ENCODE measurements at places on chromosomes 6 and 20. TPM values are rescaled to one million over a fixed set of nuclear protein-coding genes. Genes with fewer than 3 reads are reported as not detected.

GRCh38 chr6:81075974-81076373 is 676.5 kb downstream of the TENT5A start:
- DNase-seq = no peak

GRCh38 chr6:23329086-23329485 is 759.7 kb downstream of the HDGFL1 start:
- no peak for DNase-seq

Gene FABP7
- total RNA-seq = not detected

DNA sequence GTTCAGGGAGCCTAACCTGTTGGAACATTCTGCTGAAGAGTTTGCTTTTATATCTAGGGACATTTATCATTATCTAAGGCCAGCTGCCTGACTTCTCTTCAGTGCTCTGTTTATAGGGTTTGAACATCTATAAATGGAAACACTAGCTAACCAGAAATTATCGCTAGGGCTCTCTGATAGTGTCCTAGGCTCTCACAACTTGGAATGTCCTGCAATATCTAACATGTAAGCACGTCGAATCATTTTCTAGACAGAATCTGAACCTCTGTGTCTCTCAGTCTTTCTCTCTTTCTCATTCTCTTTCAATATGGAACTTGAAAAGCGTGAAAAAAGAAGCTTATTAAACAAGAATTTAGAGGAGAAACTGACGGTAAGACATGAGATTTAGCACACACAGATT is 92.5 kb upstream of the MLIP start:
- no peak for DNase-seq

GRCh38 chr6:157172830-157173536 is 150.3 kb downstream of the TMEM242 start:
- no peak for DNase-seq

Gene RRP36
- 23.3 TPM for total RNA-seq

DNA sequence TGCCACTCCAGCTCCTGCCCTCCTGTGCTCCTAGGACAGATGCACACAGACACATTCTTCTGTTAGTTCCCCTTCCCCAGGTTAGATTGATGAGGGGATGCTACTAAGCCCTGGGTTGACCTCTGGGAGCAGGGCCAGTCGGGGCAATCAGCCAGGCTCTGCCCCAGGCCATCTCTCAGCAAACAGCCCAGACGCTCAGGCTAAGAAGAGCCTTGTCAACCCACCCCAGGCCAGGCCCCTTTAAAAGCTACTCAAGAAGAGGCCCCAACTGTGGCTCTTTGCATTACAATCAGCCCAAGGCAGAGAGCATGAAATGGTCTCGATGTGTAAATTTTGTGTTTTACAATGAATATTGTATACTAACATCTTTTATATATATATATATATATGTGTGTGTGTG is 107.4 kb downstream of the TFAP2A start:
- no peak for DNase-seq

Gene DLK2
- 5.1 TPM for total RNA-seq

DNA sequence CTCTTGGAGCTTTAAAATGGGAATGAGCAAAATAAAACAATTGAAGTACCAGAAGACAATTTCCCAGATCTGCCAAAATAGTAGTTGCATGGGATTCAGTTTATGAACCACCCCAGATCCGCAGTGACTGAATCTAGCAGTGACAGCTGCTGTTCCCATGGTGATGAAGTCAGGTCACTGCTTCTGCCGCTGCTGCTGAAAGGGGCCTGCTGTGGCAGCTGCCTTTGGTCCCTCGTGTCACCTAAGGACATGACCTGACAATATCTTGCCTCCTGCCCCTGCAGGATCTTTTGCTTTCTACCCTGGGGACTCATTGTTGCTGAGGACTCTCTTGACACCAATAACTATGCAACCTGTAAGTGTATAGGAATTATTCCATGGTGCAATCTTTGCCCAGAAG is 34.3 kb upstream of the OGFRL1 start:
- peak; percentile 40 for DNase-seq

Gene OPRM1
- total RNA-seq = not detected

Gene VARS1
- total RNA-seq = 28.8 TPM

DNA sequence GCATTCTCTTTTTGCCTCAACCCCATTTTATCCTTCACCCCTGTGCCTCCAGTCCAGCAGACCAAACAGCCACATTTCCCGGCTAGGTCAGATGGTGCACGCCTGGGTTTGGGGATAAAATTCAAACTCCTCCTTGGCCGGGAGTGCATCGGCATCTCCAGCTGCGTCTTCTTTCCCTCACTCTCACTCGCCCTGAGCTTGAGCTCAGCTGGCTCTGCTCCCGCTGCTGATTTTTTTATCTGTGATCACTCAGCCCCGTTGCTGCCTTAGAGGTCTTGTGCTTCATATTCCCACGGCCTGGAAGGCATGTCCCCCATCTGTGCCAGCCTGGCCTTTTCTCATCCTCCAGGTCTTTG is 6.8 kb upstream of the EZR start:
- DNase-seq = peak; percentile 45

- no peak for DNase-seq
Measured at GRCh38 chr6:116029535-116029934, 31.2 kb downstream of the FRK start.

- DNase-seq = no peak
Measured at GRCh38 chr20:64091770-64092169, 7.6 kb upstream of the LKAAEAR1 start.

Gene DDO
- 27.7 TPM for total RNA-seq

Gene SLC32A1
- not detected for total RNA-seq

DNA sequence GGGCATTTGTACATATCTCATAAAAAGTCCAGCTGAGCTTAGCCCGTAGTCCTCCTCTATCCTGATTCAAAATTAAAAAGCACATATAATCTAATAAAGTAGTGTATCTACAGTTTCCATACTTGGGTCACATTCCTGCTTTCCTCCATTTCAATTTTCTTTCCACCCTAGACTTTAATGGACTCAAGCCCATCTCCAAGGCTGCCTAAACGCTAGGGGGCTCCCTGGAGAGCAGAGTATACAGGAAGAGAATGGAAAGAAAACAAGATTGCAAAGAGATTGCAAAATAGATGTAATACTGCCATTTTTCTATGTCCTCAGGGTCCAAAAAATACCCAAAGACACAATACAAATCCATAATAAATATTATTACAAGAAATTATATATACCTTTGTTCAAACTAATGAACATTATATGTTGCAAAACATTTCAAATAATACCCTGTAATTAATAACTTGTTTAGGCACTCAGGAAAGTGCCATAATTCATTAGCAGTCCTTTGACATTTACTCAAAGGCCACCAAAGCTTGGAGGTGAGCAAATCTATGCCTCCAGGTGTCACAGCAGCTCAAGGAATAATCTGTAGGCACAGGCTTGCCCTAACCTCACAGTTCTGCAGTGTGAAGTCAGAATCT is 2.4 kb upstream of the MCM3 start:
- DNase-seq = peak; percentile 56

DNA sequence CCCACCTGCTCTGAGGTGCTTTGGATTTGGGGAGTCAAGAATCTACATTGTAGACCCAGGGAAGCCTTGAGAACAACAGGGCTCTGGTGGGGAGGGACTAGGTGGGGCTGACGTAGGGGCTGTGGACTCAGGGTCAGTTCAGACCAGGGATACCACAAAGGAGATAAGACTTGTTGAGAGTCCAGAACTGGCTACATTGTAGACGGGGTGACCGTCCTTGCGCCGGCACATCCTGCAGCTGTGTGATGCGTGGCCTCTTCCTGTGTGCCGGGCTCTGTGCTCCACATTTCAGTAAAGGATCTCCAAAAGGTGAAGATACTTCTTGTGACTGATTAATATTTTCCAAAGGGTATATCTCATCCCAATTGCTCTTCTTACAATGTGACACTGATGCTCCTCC is 9.8 kb upstream of the TLDC2 start:
- DNase-seq = no peak

- DNase-seq = no peak
Measured at GRCh38 chr6:33426590-33427511, 7.0 kb downstream of the SYNGAP1 start.

Gene SNAP25
- not detected for total RNA-seq

DNA sequence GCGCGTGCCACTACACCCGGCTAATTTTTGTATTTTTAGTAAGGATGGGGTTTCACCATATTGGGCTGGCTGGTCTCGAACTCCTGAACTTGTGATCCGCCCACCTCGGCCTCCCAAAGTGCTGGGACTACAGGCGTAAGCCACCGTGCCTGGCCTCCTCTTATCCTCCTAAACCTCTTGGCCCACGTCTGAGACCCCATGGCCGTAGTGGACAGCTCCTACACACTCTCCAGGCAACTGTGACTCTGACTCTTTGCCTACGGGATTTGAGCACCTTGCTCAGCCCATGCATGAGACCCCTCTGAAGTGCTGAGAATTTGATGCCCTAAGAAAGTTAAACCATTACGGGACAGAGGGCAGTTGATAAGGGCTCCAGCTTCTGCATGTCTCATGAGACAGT is 25.0 kb downstream of the PERP start:
- DNase-seq = no peak

GRCh38 chr20:62068997-62069396 is 3.3 kb upstream of the TAF4 start:
- DNase-seq = no peak

GRCh38 chr6:125001684-125002405 is 39.6 kb downstream of the RNF217 start:
- DNase-seq = no peak

Gene RAET1L
- not detected for total RNA-seq

GRCh38 chr20:58513580-58514285 is 1.5 kb downstream of the APCDD1L start:
- no peak for DNase-seq

DNA sequence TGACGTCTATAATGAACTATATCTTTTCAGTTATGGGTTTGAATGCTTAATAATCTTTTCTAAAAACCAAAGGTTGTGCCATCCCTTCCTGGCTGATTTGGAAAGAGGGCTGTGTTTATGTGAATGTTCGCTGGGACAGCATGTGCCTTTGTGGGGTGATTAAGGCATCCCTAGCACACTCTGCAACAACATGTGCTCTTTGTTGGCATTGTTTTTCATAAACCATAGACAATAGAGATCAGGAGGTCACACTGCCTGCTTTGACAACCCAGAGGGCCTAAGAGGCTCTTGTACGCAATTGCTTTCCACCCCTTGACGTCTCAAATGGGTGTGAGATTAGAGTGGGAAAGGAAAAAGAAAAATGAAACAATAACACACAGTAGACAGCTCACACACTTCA is 116.0 kb downstream of the LRRC1 start:
- no peak for DNase-seq

GRCh38 chr20:14632906-14633305 is 295.5 kb upstream of the FLRT3 start:
- no peak for DNase-seq

Gene HEBP2
- total RNA-seq = 101 TPM

Gene ERVFRD-1
- not detected for total RNA-seq

GRCh38 chr20:46627234-46627633 is 24.0 kb downstream of the SLC13A3 start:
- DNase-seq = no peak

Gene TTLL9
- not detected for total RNA-seq

- no peak for DNase-seq
Measured at GRCh38 chr6:117169064-117169665, 96.2 kb upstream of the VGLL2 start.

- no peak for DNase-seq
Measured at GRCh38 chr20:32539026-32539816, 45.9 kb downstream of the NOL4L start.

- DNase-seq = no peak
Measured at GRCh38 chr20:44581515-44581914, 864 bp upstream of the PKIG start.

Gene KCNB1
- total RNA-seq = 1.5 TPM

GRCh38 chr6:145091586-145092142 is 643.7 kb downstream of the EPM2A start:
- no peak for DNase-seq

- no peak for DNase-seq
Measured at GRCh38 chr6:36149476-36149875, 19.2 kb downstream of the MAPK13 start.

DNA sequence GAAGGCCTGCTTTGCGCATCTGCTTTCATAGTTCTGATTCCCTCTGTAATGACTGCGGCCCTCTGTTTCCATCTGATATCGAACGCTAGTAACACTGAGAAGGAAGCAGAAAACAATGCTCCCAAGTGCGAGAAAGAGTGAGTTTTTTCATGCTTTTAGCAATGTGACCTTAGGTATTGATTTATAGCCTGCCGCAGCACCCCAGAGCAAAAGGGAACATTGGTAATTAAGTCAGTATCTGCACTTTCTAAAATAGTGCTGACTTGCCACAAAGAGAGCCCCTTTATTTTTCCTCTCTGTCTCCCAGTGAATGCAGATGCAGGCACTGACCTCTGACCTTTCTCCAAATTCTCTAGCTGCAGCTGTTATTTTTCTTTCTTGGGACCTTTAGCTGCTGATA is 129.8 kb downstream of the HDGFL1 start:
- no peak for DNase-seq

DNA sequence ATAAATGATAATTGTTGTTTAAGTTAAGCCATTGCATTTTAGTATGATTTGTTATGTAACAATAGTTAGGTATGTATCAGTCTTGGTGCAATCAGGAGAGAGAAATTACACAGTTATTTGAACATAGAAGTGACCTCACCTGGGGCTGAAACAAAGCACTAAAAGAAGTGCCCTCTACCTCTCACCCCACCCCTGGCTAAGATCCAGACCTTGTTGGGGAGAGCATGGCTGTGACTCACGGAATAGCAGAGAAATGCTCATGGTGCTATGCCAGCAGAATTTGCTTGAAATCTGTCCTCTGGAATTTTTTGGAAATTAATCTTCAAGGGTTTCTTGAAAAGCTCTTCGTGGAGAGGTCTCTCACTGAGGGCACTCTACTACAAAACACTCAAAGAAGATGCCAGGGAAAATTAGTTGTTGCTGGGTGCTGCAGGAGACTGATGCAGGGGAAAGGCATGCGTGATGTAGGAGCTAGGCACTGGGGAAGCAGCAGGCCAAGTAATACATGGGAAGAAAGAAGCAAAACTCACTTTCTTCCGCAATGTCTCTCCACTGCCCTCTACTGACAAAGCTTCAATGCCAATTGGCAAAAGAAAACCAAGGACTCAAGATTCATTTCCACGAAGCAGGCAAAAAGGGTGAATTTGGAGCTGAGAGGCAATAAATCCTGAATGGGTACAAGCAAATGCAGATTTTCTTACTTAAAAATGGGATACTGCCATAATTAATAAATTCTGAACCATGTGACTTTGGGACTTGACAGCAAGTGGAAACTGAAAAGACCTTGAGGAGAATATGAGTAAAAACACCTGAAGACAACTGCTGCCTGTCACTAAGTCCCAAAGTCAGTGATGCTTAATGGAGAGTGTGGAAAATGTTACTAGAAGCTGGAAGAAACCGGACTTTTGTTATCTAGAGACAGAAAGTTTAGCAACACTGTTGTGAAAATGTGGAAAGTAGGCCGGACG is 136.3 kb upstream of the ZNF184 start:
- no peak for DNase-seq

DNA sequence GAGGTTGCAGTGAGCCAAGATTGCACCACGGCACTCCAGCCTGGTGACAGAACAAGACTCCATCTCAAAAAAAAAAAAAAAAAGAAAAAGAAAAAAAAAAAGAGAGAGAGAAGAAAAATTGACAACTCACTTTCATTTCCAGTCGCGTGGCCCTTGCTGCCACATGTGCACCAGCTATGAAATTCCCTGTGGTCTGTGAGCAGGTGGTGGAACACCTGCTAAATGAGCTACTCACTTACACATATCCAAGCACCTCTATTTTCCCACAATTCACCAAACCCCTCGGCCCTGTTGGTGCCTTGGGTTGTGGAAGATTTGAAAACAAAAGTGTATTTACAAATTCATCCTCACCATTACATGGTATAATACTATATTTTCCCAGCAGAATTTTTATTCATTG is 105.2 kb upstream of the ASF1A start:
- DNase-seq = no peak
